ENCODE measurements at places on chromosomes 7 and 10.

DNA sequence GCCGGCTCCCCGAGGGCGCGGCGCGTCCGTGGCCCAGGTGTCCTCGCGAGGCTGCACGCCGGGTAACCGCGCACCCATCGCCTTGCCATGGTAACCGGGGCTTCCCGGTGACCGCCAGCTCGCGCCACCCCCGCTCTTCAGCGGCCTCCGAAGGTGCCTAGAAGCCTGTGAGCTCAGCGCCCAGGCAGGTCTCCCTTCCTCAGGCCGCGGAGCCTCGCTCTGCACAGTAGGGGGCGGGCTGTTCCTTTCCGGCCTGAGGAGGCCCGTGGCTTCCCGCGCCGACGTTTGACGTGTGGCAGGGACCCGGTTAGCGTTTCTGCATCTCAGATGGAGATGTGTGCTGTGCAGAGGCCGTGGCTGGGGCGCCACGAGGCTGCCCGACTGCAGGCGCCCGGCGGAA is 117.1 kb downstream of the DYNC2I1 start:
- DNase-seq: no peak

GRCh38 chr10:76218035-76218434 is 786.6 kb downstream of the LRMDA start:
- no peak for DNase-seq

DNA sequence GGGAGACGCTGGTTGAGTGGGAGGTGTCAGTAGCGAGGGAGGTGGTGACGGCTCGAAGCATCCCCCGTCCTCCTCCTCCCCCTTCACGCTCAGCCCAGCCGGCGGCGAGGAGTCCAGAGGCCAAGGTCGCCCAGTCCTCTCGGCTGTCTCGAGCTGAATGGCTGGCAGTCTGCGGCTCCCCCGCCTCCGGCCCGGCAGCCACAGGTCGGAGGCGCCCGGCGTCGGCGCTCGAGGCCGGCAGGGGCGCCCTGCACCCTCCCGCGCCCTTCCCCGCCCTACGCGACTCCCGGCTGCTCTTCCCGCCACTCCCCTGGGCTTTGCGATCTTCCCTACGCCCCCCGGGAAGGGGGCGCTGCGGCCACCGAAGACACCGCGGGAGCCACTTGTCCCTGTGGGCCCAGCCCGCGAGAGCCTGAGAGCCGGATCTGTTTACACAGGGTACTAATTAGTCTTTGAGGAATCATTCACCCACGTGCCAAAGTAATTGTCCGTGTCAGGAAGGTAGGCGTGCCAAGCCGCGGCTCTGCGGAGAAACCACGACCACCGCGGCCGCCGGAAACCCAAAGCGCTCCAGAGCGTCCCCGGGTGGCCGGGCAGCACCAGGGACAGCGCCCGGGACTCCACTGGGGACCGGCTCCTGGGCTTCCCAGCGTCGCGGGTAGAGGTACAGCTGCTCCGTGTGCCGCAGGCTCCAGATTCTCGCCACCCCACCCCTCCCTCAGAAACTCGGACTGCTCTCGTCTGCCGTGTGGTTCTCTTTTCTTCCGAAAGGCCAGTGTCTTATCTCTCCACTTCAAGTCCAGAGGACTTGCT is at the start of gene NXPH1:
Gene NXPH1, plus strand, starts transcription at position 133 of the 813 bp plus-strand sequence.
- no peak for DNase-seq

DNA sequence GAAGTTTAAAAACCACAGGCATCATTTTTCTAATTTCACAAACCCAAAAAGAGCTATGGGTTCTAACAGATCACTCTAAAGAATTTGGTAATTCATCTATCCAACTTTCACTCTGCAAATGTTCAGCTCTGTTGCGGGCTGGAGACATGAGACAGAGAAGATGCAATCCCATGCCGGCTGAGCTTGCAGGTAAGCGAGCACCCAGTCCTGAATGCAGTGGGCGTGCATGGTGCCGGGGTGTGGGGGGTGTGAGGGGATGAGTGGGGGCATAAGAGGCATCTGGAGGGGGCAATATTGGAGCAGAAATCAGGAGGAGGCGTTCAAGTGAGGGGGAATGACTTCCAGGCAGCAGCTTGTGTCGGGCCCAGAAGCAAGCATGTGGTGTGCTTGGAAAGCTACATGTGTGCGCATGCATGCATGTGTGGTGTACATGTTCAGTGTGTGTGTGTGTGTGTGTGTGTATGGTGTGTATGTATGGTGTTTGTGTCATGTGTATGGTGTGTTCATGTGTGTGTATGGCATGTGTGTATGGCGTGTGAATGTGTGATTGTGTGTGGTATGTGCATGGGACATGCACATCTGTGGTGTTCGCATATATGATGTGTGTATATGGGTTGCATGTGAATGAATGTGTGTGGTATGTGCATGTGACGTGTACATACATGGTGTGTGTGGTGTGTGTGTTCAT is 172.9 kb downstream of the PRKCQ start:
- no peak for DNase-seq

DNA sequence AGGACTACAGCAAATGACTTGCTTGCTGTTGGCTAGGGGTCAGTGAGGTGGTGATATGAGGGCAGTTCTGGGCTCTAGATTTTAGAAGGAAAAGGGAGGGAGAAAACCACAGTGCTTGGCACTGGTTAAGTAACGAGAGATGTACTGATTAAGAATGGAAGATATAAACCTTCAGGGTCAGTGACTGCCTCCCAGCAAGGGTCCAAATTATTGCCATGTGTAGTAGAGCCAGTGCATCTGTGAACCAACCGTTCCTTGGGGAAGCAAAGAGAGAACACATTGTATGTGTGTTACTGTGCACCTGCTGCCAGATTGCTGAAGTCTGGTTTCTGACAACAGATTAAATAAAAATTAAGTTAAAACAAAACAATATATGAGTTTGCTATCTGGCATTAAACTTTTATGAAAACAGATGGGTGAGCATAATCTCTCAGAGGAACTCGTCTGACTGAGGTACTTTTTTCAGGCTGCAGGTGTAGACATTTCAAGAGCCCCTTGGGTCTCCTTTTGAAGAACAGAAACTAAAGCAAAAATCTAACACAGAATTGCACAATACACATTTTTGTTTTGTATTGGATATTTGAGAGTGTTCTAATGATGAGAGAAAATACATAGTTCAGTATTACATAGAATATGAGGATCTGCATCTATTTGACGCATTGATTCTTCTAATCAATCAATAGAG is 1120.6 kb downstream of the SORCS3 start:
- DNase-seq: no peak

- DNase-seq: no peak
Measured at GRCh38 chr10:59878289-59878688, 28.1 kb downstream of the CCDC6 start.

DNA sequence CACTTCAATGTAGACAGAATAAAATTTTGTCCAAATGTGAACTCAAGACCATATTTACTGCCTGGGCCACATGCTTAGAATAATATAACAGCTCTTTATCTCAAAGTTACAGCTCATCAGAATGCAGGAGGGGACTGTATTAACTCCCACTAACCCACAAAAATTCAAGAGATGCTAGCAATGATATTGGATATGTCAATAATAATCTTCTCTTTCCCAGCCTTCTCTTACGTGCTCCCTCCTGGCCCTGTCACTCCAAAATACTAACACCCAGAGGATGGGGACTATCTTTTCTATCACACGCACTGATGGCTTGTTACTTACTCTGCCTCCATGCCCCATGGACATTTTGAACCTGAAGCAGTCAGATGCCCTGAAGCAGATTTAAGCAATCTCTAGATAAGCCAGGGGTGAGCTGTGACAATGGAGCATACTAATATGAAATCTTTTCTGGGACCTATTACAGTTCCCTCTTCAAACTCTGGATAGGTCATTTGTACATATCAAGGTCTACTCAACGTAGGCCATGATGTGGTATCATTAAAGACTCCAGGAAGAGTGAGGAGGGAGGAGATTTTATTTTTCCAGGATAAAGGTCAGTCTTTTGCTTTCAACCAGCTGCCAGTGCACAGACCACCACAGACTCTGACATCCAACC is 803.0 kb downstream of the GRM8 start:
- no peak for DNase-seq

GRCh38 chr10:78852466-78853240 is 216.1 kb upstream of the ZMIZ1 start:
- no peak for DNase-seq

DNA sequence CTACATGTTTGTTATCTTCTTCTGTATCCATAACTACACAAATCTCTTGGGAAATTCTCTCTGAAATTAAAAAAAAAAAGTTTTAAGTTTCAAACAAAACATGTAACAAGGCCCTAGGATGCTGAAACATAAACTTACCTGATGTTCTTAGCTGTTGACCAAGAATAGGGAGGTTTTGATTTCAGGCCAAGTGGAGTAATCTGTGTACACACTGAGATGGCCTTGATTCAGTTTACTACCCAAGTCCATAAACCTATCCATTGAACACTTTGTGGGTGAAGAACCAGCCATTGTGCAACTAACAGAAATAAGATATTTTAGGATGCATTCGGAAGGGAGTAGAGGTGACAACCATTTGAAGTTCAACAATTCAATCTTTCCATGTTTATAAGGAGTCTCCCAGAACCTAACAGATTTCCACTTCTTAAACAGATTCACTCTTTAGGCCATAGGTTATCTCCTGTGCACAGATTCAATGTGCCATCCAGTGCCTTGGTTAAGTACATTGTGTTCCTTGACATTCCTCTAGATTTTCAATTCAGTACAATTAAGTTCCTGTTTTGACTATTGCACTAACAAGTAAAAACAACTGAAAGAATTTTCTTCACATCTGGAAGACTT is 143.1 kb downstream of the CRPPA start:
- DNase-seq: no peak

DNA sequence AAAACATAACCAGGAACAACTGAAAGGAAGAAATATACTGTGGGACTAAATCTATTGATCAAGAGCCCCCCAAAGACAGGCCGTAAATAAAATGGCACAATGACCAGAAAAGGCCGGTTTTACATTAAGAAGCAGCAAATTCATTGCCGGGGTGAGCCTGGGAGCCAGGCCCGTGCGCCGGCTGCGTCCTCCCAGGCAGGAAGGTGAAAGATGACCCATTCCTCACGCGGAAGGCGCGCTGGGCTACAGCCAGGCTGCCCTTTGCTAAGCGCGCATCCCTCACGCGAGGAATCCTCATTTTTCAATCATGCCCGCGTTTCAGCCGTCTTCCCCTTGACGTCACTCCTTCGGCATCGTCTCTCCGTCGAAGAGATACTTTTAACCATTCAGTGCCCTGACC is 47.6 kb upstream of the MGMT start:
- no peak for DNase-seq

DNA sequence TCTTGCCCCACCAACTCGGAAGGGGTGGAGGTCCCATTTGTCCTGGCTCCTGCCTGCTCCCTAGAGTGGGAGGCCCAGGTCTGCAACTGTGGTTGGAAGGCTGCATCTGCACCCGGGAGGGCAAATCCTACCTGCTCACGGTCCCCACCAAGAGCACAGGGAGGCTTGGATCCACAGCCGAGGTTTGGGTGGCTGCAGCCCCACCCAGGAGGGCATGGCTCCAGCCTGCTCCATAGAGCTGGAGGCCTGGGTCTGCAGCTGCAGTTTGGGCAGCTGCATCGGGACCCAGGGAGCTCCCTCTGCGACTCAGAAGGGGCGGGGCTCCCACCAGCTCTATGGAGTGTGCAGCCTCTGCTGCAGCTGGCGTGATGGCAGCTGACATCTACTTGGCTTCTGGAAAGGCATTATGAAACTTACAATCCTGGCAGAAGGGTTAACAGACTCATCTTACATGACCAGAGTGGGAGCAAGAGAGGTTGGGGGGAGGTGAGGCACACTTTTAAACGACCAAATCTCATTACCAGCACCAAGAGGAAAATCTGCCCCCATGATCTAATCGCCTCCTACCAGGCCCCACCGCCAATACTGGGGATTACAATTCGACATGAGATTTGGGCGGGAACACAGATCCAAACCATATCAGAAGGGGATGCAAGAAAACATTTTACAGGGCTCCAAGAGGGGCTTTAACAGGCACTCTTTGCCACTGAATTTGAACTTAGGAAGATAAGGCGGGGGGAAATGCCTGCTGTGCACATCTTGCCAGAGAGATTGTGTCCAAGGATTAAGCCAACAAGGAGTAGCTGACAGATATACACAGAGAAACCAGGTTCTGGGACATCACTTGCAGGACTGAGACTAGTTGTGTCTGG is 8.2 kb upstream of the BLVRA start:
- DNase-seq: no peak

DNA sequence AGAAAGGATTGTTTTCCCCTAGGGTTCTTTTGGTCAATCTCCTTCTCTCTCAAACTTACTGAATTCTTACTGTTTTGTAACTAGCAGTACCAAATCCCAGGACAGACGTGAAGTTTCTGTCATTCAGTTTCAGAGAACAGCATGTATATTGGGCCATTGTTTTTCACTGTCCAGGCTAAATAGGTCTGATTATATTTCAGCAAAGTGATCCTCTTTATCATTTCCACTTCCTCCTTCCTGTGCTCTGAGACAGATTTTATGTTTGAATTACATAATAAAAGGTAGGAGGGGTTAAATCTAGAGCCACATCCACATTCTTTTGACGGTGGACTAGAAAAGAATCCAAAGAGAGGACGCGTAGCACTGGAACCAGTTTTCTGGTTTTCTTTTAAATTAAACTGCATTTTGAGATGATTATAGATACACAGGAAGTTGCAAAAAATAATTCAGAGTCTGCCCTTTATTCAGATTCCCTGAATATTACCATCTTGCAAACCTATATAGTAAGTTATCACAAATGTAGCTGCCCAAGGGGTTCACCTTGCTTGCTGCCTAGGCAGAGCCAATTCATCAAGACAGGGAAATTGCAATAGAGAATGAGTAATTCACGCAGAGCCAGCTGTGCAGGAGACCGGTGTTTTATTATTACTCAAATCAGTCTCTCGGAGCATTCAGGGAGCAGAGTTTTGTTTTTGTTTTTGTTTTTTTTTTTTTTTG is 40.1 kb downstream of the AKR1E2 start:
- DNase-seq: no peak

DNA sequence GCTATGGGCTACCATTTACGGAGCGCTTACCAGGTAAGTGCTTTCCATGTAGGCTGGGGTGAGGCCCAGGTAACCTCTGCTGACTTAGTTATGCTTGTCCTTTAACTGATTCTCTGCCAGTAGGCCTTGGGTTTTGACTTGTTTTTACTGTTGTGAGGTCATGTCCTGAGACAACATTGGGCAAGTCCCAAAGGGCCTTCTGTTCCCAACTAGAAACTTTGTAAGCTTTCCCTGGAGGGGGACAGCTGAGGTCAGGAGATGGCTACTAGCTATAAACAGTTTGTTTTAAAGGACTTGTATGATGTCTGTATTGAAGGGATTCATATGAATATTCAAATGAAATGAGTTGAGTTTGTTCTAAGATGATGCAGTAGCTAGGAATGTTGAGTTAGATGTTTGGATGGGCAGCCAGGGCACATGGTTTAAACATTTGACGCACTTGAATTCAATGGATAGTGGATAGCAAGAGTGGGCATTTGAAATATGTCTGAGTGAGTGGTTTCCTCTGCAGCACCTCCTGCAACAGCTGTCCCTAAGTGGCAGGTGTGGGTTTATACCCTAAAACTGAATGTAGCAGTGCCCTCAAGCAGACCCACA is 10.0 kb upstream of the SGPL1 start:
- no peak for DNase-seq

- DNase-seq: no peak
Measured at GRCh38 chr10:128386231-128386630, 260.0 kb upstream of the MKI67 start.

- DNase-seq: no peak
Measured at GRCh38 chr10:10685566-10685965, 332.1 kb upstream of the CELF2 start.
